ENCODE measurements at places on chromosomes 7 and 10.

GRCh38 chr7:79337717-79338116 lies 115.8 kb downstream of the MAGI2 start:
- no peak for DNase-seq

- no peak for DNase-seq
These were observed 130.0 kb downstream of the TES start for GRCh38 chr7:116340201-116340847.

DNA sequence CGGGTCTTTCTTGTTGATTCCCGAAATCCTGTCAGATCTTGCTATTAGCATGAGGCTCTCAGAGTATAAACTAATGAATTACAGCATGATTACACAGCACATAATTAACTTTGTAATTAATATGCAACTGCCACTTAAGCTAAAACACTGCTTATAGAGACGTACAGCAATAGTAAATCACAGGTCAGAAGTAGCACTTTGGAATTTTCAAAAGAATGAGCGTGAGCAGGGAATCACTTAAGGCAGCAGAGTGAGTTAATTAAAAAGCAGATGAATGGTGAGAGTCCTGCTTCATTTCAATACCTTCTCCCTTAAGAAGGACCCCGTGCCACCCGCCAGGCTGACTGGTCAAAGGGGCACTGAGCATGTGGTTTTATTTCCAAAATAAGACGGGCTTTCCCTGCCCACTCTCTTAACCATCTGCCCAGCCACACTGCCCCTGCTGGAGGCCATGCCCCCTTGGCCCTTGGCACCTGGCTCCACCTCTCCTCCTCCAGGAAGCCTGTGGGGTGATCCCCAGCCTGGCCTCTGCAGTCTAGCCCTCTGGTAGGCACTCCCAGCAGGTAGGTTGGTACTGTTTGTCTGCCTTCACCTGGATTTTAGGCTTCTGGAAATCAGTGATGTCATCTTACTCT lies 117.8 kb downstream of the ZMIZ1 start:
- DNase-seq: no peak

DNA sequence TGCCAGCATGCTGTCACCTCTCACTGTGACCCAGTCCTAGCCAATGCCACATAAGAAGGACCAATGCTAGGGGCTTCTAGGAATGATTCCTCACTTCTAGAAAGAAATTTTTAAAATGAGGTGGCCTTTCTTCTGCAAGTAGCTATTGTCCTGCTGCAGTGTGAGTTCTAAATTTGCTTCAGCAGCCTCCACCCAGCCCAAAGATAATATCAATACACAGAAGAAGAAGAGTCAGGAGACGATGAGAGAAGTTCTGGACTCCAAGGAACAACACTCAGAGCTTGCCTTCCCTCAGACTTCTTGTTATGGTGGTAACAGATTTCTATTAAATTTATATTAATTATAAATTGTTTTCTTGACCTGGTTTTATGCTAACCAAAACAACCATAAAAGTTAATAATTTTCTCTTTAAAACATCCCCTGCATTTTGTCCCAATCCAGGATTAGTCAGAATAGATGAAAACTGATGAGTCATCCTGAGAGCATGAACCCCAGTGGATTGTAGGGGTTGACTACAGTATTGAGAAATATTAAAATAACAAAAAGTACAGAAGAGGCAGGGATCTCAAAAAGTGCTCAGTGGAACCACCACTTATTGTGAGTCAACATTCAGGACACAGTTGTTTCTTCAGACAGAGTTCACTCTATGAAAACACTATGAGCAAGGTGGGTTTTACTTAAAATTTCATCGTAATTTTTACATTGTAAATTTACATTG lies 29.6 kb upstream of the AKR1C2 start:
- DNase-seq: no peak

DNA sequence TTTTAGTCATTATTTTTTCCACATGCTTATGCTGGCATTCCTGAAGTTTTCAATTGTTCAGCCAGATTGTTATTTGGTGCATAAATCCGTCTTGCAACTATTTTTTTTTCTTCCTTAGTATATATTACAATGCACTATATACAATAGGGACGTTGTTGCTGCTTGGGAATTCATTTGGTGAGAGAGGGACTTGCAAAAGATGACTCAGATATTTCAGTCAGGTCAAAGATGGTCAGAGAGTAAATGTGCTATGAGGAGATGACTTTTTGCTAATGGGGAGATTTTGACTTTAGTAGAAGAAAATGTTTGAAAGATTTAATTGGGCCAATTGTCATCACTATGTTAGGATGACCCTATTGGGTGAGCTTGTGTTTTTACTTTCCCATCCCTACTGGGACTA lies 348.4 kb upstream of the MTPN start:
- no peak for DNase-seq

DNA sequence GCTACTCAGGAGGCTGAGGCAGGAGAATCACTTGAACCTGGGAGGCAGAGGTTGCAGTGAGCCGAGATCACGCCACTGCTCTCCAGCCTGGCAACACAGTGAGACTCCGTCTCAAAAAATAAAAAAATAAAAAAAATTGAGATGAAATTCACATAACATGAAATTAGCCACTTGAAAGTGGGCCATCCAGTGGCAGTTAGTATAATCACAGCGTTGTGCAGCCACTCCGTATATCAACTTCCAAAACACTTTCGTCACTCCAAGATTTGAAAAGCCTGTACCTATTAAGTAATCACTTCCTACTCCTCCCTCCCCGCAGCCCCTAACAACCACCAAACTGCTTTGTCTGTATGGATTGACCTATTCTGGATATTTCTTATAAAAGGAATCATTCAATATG lies 20.7 kb upstream of the CACUL1 start:
- no peak for DNase-seq

DNA sequence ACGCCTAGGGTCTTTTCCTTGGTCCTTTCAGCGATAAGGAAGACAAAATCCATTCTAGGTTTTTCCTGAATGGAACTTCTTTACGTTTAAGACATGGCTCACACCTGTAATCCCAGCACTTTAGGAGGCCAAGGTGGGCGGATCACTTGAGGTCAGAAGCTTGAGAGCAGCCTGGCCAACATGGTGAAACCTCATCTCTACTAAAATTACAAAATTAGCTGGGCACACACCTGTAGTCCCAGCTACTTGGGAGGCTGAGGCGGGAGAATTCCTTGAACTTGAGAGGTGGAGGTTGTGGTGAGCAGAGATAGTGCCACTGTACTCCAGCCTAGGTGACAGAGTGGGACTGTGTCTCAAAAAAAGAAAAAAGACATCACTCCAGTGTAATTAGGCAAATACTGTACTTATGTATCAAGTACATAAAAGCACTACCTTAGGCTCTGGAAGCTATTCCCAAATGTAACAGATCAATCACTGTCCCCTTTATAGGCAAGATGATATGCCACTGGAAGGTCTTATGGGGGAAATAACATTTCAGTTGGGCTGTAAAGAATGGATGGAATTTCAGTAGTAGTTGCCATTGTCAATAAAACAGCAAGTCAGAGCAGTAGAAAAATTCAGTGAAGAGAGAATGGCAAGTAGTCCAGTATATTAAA lies 5.7 kb downstream of the STK17A start:
- DNase-seq: no peak

DNA sequence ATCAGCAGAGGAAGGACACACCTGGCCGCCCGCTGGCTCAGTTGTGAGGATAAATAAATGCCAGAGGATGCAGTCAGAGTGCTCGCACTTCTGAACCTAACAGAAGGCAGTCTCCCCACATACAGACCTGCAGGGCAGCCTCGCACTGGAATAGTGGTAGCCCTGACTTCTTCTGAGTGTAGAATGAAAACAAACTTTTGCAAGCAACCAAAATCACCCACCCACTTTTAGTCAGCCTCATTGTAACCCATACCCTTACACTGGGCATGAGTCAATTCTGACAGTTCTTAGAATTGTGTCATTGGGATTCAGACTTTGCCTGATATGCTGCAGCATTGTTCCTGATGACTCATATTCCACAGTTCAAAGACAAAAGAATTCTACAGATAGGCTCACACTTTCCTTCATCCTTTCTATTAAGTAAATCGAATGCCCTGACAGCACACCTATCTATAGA lies 167.0 kb upstream of the CDK1 start:
- no peak for DNase-seq

Data from stimulated activated CD4-positive, alpha-beta T cell treated with anti-CD3 and anti-CD28 coated beads, Interleukin-1b, Interleukin-23, amount 100 ng/mL, for 1 hour (primary cell).